ENCODE measurements at places on chromosomes 1 and 21.

DNA sequence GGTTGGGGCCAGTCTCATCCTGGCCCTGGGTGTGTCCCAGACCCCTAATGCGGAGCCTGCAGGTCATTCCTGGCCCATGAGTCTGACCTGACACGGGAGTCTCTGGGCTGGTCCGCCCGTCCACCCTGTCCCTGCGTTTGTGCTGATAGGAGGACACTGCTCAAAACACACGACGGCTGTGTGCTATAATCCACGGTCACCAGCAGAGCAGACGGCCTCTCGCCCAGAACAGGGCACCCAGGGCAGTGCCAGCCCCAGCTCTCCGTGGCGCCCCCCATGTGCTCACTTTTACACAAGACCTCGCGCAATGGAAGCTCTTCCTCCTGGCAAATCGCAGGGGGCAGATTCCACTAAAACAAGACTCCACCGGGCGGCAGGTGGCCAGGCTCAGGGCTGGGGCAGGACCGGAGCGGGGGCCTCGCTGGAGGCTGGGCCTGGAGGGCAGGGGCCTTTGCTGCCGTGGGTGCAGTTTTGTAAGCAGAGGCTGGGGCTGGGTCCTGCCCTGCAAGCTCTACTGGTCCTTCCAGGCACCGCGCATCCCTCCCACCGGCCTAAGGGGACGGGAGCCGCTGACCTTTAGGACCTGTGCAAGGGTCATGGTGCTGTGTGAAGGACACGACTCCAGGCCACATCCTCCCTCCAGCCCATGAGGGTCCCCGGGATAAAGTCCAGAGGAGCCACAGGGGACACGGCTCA, 10.6 kb upstream of the SLC19A1 start:
- no peak for DNase-seq

- DNase-seq: peak; percentile 78
Observed at GRCh38 chr1:29033829-29034466, 89.8 kb downstream of the TMEM200B start.

- DNase-seq: no peak
Observed at GRCh38 chr1:240193679-240194078, 102.0 kb downstream of the FMN2 start.

DNA sequence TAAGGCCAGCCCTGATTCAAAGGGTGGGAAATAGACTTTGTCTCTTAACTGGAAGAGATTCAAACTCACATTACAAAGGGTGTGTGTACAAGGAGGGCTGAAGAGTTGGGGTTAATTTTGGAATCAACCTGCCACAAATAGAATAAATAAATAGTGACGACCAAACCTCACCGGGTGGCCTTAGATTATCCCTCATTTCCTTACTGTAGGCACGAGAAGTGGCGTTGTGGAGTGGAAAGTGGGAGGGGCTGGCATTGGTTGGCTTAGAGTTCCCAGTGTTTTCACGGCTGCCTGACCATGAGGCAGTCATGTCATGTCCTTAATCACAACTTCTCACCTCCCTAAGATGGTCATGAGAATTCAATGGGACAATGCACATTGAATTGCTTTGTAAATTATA, 21.3 kb upstream of the RUNX1 start:
- DNase-seq: no peak

DNA sequence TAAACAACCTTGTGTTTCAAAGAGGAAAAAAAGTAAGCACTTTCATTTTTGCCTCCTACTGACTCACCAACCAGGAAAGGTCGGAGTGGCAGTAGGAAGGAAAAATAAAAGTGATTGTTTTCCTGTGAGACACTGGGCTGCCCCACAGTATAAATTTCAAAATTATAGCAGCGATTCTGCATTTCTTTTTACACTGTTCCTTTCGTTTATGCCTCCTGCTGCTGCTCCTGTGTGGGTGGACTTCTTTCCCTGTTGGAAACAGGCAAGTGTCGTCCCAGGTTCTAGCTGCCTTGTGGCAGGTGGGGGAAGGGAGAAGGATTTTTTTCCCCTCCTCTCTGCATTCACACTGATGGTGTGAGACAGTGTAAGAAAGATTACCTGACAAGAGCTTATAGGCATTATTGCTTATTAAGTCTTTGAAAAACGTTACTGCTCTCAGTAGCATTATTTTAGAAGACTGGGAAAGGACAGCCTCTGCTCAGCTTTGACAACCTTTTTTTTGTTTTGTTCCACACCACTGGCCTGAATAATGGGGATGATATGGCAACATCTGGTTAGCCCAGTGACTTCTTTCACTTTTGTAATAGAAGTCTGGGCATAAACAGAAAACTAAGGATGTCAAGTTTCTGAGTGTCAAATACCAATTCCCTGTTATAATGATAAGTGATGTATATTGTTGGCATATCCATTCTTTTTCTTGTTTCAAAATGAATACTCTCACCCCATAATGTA, 77.9 kb downstream of the NEK7 start:
- DNase-seq: peak; percentile 31

- no peak for DNase-seq
Observed at GRCh38 chr1:92487078-92487605, 417 bp upstream of the GFI1 start.

DNA sequence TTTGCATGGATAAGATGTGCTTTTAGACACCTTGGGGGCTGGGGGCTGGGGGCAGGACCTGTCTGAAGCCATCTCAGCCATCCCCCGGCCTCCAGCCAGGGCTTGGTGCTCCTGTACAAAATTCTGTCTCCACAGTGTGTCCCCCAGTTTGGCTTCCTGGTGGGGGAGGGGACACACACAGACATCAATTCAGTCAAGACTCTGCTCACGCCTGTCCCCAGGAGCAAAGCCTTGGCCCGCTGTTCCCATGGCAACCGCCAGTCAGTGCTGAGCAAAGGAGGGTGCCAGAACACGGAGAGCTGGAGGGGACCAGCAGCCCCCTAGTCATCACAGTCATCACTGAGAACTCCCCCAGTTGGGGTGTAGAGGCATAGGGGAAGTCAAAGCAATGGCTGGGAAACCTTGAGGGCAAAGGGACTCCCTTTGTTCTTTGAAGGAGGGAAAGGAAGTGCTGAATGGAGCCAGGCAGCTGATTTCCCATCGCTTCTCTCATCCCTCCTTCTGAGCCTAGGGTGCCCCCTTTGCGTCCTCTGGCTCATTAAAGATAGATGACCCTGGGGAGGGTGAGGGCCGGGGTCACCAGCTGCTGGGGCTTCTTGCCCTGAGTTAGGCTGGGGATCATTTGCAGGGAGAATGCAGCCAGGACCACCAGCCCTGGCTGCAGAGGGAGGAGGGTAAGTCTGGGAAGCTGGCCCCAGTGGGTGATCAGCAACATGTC, 134.9 kb upstream of the IPO9 start:
- DNase-seq: no peak

- DNase-seq: no peak
Observed at GRCh38 chr21:44571296-44571695, 2.2 kb upstream of the KRTAP10-4 start.

- DNase-seq: no peak
Observed at GRCh38 chr1:22313321-22313720, 138.3 kb upstream of the ZBTB40 start.

- DNase-seq: no peak
Observed at GRCh38 chr1:230857077-230857476, 11.2 kb downstream of the C1orf198 start.
